ENCODE measurements at places on chromosomes 1 and 21.

DNA sequence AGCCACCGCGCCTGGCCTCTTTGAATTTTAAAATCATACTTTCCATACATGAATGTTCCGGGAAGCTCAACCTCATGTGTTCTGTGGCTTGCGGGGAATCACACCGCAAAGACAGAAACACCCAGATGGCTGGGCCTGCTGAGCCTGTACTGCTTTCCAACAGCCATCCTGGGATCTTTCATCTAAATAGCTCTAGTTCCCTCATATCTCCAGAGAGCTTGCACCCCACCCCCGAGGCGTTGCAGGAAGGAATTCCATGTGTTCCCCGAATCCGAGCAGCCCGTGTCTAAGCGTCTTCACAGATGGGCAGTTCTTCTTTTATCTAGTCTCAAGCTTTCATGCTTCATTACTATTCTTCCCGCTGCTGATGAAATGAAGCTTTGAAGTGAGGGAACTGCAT lies 66.4 kb downstream of the IGSF21 start:
- no peak for DNase-seq

DNA sequence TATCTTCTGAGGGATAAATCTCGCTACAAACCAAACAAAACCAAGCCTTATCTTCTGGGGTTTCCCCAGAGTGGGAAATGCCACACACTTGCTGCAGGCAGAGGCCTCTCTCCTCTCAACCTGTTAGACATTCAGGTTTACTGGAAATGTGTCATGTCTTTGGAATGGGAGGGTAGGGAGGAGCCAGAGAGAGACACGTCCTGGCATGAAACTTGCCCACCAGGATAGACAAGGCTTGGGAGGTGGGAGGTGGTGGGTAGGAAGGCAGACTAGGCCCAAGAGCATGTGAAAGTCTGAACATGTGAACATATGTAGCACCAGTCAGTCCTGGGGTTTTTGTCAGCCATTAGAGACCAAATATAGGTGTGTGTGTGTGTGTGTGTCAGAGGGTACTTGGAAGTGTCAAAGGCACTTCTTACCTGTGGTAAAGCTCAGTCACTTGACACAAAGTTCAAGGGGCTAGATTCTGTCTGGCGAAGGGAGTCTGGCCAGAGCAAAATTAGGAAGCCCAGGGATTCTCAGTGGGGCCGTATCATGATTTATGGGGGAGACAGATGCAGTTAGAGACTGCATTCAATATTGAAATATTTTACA lies 32.4 kb upstream of the PIGC start:
- no peak for DNase-seq

- no peak for DNase-seq
Observed at GRCh38 chr1:10962483-10962882, 50.0 kb upstream of the TARDBP start.

GRCh38 chr1:30685796-30686165 lies 37.6 kb downstream of the MATN1 start:
- no peak for DNase-seq

GRCh38 chr1:207892764-207893163 lies 18.2 kb downstream of the CD34 start:
- DNase-seq = no peak

DNA sequence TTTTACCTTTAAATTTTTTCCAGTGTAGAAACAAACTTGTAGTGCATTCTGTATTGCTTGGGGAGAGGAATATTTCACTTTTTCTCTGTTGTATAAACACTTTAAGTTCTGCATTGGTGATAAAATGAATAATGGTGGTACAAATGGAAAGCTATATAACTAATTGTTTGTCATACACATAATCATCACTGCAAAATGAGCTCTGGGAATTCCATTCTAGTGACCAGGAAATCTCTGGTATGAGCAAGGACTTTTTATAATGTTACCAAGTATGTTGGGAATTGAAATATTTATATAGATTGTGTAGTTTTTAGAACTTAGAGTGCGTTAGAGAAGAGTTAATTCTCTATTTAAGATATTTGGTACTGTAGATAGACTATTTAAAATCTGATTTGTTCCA lies 5.0 kb upstream of the FMN2 start:
- DNase-seq = no peak

- DNase-seq = no peak
Observed at GRCh38 chr21:41076064-41076463, 91.9 kb upstream of the BACE2 start.

GRCh38 chr1:22803833-22804232 lies 93.2 kb downstream of the EPHB2 start:
- no peak for DNase-seq

- DNase-seq = no peak
Observed at GRCh38 chr1:110035236-110035752, 870 bp downstream of the STRIP1 start.

DNA sequence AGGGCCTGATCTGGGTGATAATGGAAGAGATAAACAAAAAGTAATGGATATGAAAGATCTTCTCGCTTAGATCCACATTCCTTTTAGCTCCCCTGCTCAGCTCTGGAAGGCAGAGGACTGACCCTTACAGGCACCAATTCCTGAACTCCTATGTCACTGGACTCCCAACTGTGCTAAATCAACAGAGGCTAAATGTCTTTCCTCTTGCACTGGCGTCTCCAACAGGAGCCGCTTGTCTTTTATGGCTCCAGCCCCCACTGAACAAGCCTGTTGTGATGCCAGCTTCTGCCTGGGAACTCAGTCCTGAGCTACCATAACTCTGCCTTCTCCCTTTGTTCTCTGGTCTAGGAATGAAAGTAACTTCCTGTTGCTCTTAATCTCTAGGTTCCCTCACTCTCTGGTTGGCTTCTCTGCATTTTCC lies 142.1 kb upstream of the COL11A1 start:
- peak; percentile 72 for DNase-seq

GRCh38 chr1:32400876-32401631 lies 6.8 kb upstream of the BSDC1 start:
- no peak for DNase-seq

GRCh38 chr21:44551340-44551961 lies at the start of gene KRTAP10-2:
Gene KRTAP10-2, minus strand, starts transcription at chr21:44551505. Its CDS starts 47 bp downstream, at chr21:44551458.
- no peak for DNase-seq

DNA sequence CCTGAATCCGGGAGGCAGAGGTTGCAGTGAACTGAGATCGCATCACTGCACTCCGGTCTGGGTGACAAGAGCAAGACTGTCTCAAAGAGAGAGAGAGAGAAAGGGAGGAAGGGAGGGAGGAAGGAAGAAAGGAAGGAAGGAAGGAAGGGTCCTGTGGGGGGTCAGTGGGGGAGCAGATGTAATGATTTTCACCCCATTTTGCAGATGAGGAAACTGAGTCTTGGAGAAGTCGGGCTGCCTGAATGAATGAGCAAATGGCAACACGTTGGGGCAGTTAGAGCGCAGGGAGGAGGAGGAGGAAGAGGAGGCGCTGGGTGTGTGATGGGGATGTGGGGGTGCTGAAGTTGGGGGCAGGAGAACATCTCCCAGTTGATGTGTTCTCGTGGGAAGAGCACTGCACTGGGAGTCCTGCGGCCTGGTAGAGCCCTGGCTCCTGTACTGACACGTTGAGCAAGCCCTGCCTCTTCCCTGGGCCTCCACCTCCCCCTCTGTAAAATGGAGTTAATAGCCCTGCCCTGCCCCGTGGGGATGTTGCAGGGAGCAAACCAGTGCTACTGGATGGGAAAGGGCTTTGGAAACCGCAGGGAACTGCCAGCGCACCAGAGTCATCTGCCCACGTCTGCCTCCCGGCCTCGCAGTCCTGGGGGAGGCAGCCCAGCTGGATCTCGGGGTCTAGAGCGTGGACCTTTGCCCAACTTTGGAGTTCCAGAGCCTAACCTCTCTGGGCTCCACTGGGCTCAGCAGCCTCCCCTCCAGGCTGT lies 103.2 kb upstream of the CASZ1 start:
- DNase-seq = no peak

DNA sequence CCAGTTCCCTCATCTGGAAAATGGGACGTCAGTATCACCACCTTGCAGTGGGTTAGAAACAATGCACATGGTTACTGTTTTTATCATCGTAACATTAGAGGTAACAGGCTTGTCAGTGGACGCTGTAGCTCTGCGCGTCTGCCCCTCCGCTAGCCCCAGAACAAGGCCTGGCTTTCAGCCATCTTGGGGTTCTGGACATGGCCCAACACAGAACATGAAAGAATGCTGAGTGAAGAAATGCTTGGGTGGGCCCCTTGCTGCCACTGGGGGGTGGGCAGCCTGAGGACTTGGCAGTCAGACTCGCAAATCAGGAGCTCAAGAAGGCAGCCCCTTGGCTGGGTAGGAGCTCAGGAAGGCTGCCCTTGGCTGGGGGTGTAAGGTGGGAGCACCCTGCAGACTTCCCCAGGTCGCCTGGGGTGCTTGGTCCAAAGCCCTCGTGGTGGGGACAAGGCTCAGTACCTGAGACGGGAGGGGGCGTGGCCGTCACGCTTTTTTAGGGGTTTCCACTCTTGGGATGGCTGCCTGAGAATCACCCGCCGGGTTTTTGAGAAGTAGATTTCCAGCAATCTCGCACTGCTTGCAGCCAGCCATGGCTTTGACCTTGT lies 51.7 kb downstream of the SLC37A1 start:
- DNase-seq = no peak

GRCh38 chr1:43653339-43653738 lies 3.4 kb downstream of the KDM4A start:
- DNase-seq = no peak

DNA sequence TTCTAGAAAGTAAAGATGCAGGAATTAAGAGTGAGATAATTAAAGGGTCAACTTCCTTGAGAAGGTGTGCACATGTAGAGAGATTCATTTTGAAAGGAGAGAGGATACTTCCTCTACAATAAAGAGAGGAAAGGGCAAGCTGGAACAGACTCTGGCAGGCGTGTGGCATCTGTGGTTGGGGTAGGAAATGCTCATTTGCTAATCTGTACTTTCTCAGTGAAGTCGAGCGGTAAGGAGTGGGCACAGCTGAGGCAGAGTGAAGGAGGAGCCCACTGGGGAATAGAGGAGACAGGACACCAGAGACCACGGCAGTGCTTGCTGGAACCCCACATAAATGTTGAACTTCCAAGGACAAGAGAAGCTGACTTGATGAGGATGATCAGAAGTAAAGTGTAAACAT lies 49.1 kb downstream of the PCSK9 start:
- no peak for DNase-seq

DNA sequence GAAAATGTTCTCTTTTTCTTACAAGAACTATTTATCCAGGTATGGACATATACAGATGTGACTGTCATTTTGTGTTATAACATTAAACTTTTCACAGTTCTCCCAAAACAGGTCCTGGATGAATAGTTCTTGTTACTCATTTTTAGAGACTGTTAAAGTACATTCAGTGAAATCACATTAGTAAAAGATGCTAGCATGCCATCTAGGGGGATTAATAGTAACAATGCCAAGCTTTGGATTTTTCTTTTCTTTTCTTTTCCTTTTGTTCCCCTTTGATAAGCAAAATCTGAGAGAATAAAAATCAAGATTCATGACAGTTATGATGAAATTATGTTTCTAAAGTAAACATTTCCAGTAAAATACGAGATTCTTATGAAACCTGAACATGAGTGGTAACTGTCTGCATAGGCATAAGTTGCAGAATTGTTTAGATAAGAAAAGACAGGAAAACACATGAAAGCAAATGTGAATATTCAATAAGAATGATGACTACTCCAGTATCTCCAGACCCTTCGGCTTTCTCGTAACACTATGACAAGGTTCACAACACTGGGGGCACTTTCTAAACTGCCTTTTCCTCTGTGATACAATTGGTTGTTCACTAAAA lies 77.5 kb downstream of the TPR start:
- no peak for DNase-seq

GRCh38 chr21:29181799-29182470 lies 51.5 kb downstream of the MAP3K7CL start:
- DNase-seq = no peak

- no peak for DNase-seq
Observed at GRCh38 chr21:30924146-30924700, 42.8 kb upstream of the KRTAP11-1 start.

DNA sequence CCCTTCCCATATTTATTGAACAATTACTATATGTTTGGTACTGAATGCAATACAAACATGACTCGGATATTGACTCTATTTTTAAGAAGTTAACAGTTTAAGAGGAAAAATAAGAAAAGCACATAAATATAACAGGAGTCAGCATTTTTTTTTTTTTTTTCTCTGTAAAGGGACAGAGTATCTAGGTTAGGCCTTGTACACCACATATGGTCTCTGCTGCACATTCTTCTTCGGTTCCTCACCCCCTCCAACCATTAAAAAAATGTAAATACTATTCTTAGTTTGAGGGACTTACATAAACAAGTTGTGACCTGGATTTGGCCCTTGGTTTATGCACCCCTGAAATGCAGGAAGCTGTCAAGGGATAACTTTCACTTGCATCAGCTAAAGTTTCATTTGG lies 40.4 kb downstream of the PHC2 start:
- DNase-seq = no peak

- DNase-seq = no peak
Observed at GRCh38 chr1:8633741-8634501, 183.5 kb downstream of the RERE start.

DNA sequence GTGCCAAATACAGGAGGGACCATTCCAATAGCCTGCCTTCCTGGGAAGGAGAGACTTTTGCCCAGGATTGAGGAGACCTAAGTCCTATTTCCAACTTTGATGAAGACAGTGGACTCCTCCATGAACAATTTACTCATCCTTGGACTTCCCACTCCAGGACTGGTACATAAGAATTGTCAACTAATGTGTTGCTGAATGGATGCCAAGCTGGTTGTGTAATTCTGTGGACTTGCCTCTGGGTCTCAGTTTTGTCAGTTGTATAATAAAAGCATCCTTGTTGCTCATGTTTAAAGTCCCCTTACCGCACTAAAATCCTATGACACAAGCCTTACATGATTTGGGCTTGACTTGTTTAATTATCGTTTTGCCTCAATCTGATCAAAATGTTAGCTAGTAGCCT lies 13.2 kb upstream of the ZP4 start:
- no peak for DNase-seq

- no peak for DNase-seq
Observed at GRCh38 chr21:31326522-31327242, 17.4 kb downstream of the TIAM1 start.

DNA sequence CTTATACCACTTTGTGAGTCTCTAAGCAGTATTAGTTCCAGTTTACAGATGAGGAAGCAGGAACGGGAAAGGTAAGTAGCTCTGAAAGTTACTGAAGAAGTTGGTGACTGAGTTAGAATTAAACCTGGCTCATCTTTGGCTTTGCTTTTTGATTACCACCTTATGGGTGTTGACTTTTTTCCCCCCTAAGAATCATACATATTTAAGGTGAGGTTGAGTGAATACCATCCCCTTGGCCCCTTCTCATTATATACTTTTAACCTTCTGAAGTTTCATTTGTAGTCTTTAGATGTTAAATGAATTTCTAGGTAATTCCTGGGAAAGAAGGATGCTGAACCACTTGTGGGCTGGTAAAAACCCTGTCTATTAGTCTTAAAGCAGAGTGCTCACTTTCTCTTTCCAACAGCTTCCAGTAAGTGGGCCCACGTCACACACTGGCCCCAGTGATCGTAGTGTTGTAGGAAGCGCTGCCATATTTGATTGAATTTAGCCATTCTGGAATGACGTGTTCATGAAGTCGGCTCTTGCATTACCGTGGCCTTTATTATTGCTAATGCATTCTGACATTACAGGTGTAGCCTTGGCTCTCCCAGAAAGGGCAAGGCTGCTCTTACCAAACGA lies 46.9 kb downstream of the PEX14 start:
- no peak for DNase-seq

Data from brain pericyte (primary cell).